ENCODE measurements at places on chromosomes 5 and 9.

DNA sequence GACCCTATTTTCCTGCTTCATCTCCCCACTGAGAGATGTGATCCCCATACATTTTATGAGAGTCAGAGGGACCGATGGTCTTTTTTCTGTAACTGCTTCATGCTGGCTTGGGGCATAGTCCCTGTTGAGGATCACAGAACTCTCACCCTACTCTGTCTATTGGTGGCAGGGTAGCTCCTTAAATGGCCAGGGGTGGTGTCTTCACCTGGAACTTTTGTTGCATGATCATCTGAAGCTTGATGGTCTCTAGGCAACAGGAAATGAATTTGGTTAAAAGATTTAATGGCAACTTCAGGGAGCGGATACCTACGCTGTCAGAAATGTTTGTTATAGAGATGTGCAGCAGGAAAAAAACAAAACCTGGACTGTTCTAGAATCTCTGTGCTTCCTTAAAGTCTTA, 87.0 kb upstream of the GLIS3 start:
- no peak for DNase-seq

DNA sequence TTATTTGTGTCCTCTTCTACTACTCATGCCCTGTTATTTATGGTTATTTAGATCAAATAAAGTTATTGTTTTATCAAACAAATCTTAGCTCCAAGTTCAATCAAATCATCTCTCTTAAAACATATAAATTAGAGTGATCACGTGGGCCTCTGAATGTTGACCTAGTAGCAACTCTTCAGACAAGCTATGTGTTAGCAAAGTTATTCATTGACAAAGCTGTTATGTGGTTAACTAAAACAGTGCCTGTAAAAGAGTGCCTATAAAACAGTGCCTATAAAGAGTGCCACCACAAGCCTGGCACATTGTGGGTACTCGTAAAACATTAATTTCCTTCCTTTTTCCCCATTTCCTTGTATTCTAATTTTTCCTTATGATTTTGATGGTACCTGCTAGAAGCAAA, 421.9 kb downstream of the HCN1 start:
- DNase-seq, result no peak

GRCh38 chr5:57598097-57598496, 115.5 kb upstream of the ACTBL2 start:
- no peak for DNase-seq

DNA sequence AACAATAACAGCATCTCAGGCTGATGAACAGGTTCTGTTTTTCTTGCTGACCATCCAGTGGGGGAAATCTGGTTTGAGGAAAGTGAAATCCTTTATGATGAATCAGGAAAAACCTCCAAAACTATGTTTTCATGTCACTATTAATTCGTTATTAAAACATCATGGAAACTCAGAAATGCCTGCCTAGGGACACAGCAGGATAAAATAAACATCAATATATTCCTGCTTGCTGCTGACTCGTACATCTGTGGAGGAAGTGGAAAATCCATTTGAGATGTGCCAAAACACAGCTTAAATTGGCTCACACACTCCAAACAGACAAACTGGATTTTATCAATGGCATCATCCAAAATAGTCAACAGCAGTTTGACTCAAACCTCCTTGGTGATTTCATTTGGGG, 53.0 kb downstream of the TEK start:
- no peak for DNase-seq

- DNase-seq, result no peak
These were observed 68.1 kb upstream of the GRAMD2B start for GRCh38 chr5:126354858-126355731.

DNA sequence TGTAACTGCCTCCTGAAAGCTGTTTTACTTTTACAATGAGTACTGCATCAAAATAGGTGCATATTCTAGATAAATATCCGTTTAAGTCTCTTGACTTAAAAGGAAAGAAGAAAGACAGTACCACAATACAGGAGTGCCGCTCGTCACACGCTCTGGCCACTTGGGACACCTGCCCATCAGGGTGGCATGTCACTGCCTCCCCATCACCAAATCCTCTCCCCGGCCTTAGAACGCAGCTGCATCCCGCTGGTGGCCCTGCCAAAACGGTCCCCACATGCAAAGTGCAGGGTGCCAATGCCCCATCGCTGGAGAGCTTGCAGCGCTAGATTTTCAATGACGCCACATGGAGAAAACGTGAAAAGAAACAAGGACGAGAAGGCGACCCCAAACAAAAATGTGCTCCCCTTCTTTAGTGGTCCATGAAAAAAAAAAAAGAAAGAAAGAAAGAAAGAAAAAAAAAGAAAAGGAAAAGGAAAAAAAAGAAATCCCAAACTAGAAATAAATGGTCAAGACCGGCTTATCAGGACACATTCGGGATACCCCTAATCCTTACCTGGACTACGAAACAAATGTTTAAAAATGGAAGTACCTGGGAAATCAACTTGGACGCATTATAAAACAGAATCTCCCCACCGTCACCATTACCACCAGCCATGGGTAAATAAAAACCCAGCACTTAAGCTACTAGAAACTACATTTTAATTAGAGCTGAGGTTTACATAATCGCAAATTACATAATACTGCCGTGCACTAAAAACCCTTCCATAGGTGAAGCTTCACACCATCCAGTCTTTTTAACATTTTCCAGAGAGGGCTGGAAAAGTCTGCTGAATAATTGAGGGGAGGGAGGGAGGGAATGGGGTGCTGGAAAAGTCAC, 1.0 kb downstream of the ANKH start:
- DNase-seq, result peak; percentile 53
